ENCODE measurements at places on chromosomes 4 and X.

- no peak for DNase-seq
These were observed 78.5 kb upstream of the TAB3 start for GRCh38 chrX:30967516-30967915.

GRCh38 chr4:99411041-99411440 lies 24.1 kb downstream of the ADH7 start:
- DNase-seq: no peak

DNA sequence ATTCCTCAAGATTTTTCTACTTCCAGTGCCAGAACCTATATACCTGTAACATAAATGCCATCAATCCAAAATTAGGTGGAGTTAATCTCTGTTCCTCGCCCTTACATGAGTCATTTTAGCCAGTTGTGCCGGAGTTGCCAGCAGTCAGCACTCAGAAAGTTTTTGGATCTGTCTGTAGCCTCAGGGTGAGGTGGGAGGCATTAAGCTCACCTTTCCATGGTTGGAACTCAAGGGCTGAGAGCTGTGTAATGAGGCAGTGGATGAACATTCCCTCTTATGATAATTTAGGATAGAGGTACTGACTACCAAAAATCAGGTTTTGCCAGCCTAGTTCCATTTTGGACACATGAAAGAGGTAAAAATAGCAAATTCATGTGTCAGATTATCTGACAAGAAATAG lies 1553.1 kb upstream of the ADGRL3 start:
- no peak for DNase-seq

DNA sequence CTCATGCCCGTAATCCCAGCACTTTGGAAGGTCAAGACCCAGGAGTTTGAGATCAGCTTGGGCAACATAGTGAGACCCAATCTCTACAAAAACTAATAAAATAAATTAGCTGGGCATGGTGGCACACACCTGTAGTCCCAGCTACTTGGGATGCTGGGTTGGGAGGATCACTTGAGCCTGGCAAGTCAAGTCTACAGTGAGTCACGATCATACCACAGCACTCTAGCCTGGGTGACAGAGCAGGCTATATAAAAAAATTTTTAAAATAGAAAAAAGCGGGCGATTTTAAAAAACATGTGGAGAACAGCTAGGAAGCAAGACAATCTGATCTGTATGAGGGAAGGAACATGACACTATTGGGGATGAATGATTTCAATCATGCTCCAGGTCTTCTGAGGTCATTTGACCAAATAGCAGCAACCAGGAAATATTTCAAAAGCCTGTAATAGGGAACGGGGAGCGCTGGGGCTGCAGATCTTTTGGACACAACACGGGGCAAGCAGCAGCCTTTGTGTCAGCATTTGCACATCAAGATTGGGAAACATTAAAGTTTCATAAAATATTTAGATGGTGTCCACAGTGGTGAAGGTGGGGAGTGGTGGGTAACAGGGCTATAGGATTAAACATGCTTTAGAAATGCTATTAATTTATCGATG lies 48.3 kb upstream of the GUCY1A1 start:
- no peak for DNase-seq

GRCh38 chrX:71666240-71667223 lies 814 bp upstream of the LOC101059915 start:
- no peak for DNase-seq

- DNase-seq: no peak
These were observed 2.9 kb downstream of the DOK7 start for GRCh38 chr4:3465698-3466671.

GRCh38 chr4:113556382-113557134 lies 205.0 kb downstream of the CAMK2D start:
- no peak for DNase-seq

- DNase-seq: no peak
These were observed 2.0 kb downstream of the PCDH19 start for GRCh38 chrX:100407784-100408712.

DNA sequence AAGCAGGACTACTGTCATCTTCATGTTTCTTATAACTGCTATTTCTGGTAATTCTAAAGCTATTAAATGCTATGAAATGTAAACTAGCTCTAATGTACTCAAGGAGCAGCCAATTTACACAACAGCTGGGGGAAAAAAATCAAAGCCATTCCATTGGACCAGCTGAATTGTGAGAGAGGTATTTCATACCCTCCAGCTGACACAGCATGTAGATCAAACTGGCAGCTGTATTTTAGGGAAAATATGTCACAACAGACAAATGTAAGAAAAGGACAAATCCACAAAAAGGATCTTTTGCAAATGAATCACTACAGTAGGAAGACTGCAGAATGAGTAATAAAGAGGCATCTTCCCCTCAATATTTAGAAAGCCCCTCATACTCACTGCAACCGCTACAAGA lies 65.2 kb upstream of the FAM47B start:
- DNase-seq: no peak

GRCh38 chrX:39813631-39814277 lies 284.0 kb downstream of the BCOR start:
- DNase-seq: no peak

DNA sequence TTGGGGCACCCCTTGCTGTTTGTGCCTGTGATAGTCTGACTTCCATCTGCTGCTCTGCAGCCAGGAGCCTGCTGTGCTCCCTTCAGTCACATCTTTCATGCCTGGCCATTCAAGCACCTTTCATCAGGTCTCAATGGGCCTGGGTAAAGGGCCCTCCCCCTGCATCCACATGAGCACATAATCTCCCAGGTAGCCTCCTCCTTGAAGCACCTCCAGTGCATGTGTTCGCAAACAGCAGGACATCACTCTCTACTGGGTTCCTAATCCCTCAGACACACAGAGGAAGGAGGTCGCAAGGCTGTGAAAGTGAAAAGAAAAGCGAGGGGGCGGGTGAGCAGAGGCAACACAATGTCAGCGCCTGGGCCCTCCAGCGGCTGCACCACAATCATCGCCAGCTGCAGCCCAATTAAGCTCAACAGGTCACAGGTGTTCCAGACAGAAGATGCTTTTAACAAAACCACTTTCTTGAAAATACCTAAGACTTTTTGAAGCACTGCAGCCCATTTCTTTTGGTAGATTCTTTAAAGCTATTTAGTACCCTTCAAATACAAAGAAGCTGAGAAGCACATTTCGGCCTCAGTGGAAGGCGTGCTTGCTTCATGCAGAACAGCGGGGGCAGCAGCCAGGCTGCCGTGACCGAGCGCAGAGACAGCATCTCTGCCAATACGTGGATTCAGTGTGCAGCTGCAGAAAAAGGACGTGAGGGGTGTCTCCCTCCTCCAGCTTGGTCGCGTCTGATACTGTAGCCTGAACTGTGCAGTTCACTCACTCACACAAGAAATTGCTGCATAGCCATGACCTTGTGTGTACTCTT lies 92.2 kb upstream of the SPRY1 start:
- no peak for DNase-seq

GRCh38 chr4:150348079-150348478 lies 233.9 kb upstream of the MAB21L2 start:
- no peak for DNase-seq

GRCh38 chrX:149230689-149231088 lies 274.4 kb downstream of the IDS start:
- no peak for DNase-seq

GRCh38 chr4:73156394-73156793 lies 86.9 kb upstream of the COX18 start:
- no peak for DNase-seq

DNA sequence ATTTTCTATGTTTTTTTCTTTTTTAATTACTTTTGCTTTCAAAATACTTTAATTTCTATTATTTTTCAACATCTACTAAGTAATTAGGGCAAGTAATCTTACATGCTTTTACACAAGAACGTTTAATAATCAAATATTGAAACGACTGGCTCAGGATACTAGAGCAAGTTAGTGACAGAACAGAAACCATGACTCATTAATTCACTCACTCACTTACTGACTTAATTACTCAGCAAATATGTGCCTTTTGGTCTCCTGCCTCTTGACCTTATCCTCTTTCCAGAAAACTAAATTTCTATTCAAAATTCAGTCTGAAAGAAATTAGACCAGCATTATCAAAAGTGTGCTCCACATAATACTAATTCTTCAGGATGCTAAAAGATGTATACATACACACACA lies 314.9 kb upstream of the TEX13C start:
- DNase-seq: no peak

DNA sequence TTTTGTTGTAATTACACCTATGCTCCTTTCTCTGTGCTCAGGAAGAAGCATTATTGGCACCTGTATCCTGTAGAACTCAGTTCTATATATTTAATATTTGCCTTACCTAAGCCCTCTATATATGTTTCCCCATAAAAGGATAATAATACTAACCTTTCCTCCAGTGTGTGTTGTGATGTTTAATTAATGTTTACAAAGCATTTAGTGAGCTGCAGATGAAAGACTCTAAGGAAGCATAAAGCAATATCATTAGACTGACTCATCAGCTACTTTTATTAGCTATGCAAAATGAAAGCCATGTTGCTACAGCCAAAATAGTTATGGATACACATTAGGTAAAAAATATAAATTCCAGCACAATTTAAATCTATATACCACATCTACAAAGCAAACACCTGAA lies 93.6 kb upstream of the PTPN13 start:
- no peak for DNase-seq

DNA sequence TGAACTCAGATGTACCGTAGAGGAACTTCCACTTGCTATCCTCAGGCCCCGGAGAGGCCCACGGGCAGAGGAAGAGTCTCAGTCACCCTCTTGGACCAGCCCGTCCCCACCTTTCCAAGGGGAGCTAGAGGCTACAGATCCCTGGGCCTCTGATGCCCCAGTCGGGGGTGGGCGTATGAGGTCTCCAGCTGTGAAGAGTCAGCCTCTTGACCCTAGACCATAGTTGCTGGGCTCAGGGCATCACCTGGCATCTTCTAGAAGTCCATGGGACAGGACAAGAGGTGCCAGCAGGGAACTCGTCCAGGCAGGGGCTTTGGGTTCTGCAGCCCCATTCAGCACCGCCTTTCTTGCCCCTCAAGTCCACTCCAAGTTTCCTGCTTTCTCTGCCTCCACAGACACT lies 11.6 kb downstream of the SASH3 start:
- no peak for DNase-seq

DNA sequence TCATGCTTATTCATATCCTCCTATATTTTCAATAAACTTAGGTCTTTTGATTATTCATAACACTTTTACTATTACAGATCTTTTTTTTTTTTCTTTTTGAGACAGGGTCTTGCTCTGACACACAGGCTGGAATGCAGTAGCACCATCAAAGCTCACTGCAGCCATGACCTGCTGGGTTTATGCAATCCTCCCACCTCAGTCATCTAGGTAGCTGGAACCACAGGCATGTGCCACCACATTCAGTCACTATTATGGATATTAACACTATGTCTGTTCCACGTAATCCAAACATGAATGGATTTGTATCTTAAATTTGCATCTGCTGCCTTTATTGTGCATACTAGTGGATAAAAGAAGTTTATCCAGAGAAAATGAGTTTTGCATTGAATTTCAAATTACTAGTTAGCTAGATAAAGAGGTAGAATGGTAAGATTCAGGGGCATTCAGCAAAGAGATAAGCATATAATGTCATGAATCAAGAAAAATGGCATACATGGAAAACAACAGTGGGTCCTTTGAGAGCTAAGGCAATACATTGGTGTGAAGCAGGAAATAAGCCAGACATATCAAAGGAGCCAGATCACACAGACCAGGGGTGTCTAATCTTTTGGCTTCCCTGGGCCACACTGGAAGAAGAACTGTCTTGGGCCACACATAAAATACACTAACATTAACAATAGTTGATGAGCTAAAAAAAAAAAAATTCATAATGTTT lies 13.9 kb downstream of the ANAPC10 start:
- DNase-seq: no peak

DNA sequence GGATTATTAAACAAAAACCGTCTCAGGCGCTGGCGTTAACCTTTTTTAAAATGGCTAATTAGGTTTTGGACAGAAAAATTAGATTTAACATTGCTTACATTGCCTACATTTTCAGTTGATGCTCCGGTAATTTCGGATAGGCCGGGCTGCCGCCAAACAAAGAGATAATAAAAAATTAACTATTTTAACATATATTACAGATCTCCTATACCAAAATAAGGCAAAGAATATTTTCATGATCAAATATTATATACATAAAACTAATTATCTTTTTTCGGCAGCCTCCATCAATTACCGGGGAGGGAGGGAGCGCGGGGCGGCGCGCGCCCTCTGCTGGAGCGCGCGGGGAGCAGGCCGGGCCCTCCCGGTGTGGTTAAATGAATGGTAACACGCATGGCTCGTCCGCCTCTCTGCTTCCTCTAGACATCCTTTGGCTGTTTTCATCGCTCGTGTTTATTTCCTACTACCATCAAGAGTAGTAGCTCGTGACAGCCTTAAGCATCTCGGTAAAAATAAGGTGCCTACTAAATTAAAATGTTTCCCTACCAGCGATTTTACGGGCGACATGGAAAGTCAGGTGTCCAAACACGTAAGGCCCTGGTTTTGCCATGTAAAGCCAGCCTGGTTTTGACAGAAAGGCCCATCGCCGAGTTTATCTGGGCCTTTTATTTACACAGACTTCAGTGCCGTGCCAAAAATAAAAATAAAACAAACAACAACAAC lies 52.4 kb upstream of the TMEM33 start:
- peak; percentile 19 for DNase-seq

GRCh38 chrX:152450076-152450475 lies 1.0 kb downstream of the GABRA3 start:
- DNase-seq: no peak

- no peak for DNase-seq
These were observed 2.1 kb upstream of the DIAPH2 start for GRCh38 chrX:96682516-96682915.

GRCh38 chr4:16253127-16253960 lies 27.1 kb upstream of the TAPT1 start:
- no peak for DNase-seq

DNA sequence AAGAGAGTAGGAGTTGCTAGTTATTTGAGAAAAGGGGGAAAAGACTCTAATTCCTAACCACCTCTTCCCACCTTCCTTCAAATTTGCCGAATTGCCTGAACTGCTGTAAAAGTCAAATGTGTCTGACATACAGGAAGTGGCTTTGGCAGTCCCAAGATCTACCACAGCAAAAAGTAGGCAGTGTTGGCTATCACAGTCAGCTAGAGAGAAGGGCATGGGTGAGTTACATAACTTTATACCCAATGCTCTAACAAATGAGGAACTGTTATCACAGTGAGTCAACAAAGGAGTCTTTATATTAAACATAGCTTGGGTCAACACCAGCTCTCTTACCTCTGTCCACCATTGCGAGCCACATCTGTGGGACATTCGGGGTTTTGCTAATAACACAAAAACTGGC lies 2.4 kb upstream of the MBNL3 start:
- peak; percentile 84 for DNase-seq

DNA sequence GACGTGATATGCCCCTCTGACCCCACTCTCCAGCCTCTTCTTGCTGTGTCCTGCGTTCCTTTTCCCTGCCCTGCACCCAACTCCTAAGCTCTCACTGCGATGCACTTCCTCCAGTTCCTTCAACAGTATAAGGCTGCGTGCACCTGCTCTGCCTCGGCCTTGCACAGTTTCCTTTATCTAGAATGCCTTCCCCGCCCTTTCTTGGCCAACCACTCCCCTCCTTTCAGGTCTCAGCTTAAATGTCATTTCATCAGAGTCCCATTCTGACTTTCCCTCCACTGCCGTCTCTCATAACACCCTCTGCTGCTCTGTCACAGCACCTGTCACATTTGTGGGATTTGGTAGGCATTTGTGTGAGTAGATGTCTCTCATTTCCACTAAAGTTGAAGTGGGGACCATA lies 58.4 kb upstream of the NEIL3 start:
- peak; percentile 7 for DNase-seq

GRCh38 chr4:159966746-159967145 lies 863.9 kb downstream of the RAPGEF2 start:
- no peak for DNase-seq

GRCh38 chr4:124566030-124566429 lies 146.5 kb downstream of the ANKRD50 start:
- DNase-seq: no peak

Measured in Kasumi-1 (cell line).